Hypothalamus (tissue), 51 donors: ENCODE measurements at places on chromosomes 3 and 15.

DNA sequence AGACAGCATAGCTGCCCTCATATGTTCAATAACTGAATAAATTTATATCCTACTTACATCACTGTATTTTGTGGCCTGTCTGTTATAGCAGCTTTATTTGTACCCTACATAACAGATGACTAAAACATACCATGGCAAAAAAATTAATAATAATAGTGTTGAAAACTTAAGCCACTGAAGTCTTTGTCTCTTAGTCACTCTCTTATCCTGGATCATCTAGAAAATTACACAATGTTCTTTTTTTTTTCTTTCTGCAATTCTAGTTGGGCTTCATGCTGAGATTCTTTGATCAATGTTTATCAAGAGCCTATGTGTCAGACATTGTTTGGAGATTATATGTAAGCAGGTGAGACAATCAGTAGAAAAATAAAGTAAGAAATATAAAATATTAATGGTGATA, 519.3 kb upstream of the ARPP21 start:
- no peak for DNase-seq

DNA sequence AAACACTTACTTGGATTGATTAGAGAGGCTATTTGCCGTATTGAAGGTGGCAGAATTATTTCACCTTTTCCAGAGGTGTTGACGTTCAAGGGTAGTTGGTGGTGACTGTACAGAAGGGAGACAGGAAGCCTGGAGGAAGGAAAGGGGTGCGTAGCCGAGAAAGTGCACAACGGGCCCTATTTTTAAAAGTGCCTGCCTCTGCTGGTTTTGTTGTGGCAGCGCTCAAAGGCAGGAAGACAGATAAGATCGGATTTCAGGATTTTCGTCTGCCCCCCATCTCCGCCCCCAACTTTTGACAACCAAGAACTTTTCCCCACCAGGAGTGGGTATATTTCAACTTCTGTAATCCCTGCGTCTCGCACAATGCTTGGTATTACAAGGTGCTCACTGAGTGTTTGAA, 38.5 kb downstream of the SMAD3 start:
- DNase-seq, result no peak

GRCh38 chr3:194941360-194941955, 255.8 kb downstream of the FAM43A start:
- no peak for DNase-seq

- no peak for DNase-seq
These were observed 30.7 kb upstream of the SNRK start for GRCh38 chr3:43255662-43256061.

DNA sequence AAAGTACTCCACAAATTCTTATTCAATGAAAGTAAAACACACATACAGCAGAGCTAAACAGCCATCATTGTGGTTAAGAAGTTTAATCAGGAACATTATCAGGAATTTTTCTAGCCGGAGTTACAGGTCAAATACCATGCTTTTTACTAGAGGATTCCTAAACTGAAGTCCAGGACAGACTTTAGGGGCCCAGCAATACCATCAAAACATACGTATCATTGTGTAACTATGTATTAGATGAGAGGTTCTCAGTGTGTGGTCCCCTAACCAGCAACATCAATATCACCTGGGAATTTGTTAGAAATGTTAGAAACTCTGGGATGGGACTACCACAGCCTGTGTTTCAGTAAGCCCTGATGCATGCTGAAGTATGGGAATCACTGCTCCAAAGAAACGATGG, 404.2 kb upstream of the IL12A start:
- DNase-seq, result no peak

DNA sequence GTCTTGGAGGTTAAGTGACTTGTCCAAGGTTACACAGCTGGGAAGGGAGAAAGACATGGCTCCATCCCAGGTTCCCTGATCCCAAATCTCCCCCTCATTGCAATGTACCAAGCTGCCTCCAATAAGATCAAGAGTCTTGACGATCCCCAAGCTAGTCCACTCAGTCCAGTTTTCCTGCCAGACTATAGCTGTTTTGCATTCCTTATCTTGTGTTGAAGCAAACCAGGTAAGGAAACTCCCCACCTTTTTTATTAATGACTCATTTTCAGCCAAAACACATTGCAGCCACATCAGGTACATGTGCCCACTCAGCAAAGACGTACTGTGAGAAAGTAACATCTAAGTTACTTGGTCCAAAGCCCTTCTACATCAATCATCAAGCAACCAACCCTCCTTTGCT, 41.9 kb downstream of the LIPC start:
- no peak for DNase-seq
